ENCODE measurements at places on chromosomes 12 and 14.

DNA sequence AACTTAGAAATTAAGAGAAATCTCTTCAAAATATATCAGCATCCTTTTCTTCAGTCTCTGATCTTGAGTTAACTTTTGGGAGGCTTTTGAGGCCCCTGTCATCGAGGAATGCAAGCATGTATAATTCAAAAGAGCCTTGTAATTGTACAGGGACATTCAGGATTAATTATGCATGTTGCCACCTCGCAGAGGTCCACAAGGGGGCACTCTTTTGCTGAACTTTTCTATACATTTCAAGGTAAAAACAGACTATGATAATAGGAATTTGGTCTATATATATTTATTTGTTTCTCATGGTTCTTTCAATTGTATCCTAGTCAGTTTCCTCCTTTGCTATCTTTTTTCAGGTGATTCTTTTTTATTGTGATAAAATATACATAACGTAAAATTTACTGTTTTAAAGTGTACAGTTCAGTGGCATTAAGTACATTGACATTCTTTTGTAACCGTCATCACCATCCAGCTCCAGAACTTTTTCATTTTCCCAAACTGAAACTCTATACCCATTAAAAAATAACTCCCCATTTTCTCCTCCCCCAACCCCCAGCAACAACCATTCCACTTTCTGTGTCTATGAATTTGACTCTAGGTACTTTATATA, 47.0 kb upstream of the SLC2A13 start:
- DNase-seq = peak; percentile 12

DNA sequence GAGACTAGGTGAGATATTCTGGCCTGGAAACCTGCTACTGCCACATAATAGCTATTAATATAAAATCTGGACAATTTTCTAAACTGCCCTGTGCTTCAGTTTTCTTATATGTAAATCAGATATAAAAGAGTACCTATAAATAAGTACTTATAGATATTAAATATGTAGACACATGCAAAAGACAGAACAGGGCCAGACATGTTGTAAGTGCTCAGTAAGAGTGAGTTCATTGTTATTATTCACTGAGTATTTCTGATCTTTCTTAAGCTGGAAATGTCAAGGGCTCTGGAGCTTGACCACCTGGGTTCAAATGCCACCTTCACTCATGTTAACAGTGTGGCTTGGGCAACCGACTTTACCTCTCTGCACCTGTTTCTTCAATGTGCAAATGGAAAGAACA, 179.8 kb downstream of the GALC start:
- DNase-seq = no peak

DNA sequence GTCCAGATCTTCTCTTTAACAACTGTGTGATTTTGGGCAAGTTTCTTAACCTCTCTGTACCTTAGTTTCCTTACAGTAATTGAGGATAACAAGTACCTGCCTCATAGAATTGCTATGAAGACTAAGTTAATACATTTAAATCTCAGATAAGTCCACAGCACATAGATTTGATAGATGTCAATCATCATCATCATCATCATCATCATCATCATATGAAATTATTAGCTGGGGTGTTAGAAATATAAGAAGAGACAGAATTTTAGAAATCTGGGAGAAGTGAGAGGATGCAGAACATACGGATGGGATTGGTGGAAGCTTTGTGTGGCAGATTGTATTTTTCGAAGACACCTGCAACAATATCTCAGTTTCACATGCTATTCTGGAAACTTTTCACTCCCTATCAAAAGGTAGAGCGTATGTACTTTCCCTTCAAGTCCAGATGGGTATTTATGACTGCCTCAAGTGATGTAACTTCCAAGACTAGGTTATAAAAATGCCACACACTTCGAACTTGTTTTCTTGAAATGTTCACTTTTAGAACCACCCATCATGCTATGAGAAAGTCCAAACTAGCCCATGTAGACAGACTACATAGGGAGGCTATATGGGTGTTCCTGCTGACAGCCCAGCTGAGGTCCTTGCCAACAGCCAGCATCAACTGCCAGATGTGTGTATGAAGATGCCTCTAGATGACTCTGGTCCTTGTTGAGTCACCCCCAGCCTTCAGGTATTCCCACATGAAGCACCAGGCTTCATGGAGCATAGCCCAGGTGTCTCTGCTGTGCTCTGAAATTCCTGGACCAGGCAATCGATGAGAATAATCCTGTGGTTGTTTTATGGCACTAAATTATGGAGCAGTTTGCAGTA, 20.7 kb upstream of the SDR39U1 start:
- no peak for DNase-seq

GRCh38 chr12:8065991-8066594, at the start of gene C3AR1:
Gene C3AR1, minus strand, starts transcription at chr12:8066359. Its CDS starts 6,174 bp downstream, at chr12:8060185.
- DNase-seq = no peak

DNA sequence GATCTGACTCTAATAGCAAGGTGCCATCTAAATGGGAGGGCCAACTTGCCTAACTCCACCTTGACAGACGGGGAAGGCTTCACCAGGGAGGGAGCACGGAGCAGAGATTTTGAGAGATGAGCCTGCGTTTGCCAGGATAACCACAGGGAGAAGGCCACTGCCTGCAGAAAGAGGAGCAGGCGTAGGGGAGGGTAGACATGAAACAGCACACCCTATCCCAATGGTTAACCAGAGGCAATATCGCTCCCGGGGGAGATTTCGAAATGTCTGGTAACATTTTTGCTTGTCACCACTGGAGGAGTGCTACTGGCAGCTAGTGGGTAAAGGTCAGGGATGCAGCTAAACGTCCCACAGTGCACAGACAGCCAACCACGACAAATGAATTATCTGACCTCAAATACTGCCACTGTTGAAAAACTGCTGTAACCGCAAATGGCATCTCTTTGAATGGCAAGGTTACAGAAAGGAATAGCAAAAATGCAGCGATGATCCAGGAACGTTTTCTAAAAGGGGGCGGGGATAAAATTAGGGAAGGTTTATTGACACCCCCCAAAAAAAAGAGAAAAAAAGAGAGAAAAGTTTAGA, 126.0 kb upstream of the ATF7IP start:
- DNase-seq = no peak

DNA sequence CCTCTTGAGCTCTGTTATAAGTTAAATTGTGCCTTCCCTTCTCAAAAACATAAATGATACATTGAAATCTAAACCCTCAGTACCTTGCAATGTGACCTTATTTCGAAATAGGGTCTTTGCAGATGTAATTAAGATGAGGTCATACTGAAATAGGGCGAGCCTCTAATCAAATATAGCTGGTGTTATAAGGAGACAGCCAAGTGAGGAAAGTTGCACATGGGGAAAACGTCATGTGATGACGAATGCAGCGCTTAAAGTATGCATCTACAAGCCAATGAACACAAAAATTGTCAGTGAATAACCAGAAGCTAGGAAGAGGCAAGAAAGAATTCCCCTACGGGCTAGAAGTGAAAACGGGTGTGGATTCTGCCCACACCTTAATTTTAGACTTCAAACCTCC, 305.2 kb upstream of the FOXG1 start:
- DNase-seq = no peak

DNA sequence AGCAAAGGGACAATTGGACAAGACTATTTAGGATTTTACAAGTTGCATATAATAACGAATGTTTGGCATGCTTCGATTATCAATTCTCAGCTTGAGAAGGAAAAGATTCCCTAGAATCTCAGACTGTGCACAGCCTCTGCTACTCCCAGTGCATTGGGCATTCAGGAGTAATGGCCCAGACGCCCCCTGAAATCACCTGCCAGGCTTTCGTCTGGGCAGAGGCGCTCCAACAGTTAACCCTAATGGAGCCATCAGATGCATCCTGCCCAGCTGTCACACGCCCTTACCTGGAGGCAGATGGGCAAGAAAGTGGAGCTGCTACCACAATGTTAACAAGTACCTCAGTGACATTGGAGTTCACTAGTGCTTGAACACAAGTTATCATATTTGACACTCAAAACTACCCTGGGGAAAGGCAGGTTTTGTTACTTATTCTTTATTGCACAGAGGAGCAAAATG, 927 bp upstream of the LRP6 start:
- DNase-seq = no peak

- DNase-seq = no peak
These were observed 34.2 kb downstream of the PPM1H start for GRCh38 chr12:62900686-62901272.

DNA sequence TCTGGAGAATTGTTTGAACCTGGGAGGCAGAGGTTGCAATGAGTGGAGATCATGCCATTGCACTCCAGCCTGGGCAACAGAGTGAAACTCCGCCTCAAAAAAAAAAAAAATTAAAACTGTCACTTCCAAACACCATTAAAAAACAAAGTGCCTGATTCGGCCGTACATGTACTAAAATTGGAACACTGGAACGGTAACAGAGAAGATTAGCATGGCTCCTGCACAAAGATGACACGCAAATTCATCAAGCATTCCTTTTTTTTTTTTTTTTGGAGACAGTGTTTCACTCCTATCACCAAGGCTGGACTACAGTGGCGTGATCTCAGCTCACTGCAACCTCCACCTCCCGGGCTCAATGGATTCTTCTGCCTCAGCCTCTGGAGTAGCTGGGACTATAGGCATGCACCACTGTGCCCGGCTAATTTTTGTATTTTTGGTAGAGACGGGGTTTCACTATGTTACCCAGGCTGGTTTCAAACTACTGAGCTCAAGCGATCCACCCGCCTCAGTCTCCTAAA, 40.2 kb upstream of the SINHCAF start:
- DNase-seq = no peak

- no peak for DNase-seq
These were observed 83.3 kb downstream of the PUS7L start for GRCh38 chr12:43675048-43675904.

- DNase-seq = no peak
These were observed 115.9 kb downstream of the ETV6 start for GRCh38 chr12:11765421-11765816.

GRCh38 chr12:65838330-65838976, 14.2 kb downstream of the HMGA2 start:
- no peak for DNase-seq

GRCh38 chr14:38910092-38910491, 192.9 kb downstream of the SEC23A start:
- no peak for DNase-seq

- DNase-seq = no peak
These were observed 7.1 kb downstream of the MIA2 start for GRCh38 chr14:39240769-39241168.

GRCh38 chr14:31159682-31160296, 47.8 kb downstream of the HECTD1 start:
- DNase-seq = no peak

GRCh38 chr14:103489621-103490020, 33.0 kb downstream of the CKB start:
- no peak for DNase-seq

- no peak for DNase-seq
These were observed 85.6 kb downstream of the OTOGL start for GRCh38 chr12:80184926-80185325.

DNA sequence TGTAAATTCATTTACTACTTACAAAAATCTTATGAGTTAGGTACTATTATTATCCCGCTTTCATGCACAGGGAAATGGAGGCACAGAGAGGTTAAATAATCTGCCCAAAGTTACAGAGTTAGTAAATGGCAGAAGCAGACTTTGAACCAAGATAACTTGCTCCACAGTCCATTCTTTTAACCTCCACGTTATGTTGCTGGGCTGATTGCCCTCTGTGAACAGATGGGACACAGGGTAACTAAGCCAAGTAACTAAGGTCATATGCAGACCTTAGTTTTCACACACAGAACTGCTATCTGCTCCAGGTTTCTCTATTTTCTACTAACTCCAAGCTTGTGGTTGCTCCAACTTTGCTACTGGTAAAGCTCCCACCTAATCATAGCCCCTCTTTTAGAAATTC, 147.1 kb upstream of the IFNG-AS1 start:
- no peak for DNase-seq

DNA sequence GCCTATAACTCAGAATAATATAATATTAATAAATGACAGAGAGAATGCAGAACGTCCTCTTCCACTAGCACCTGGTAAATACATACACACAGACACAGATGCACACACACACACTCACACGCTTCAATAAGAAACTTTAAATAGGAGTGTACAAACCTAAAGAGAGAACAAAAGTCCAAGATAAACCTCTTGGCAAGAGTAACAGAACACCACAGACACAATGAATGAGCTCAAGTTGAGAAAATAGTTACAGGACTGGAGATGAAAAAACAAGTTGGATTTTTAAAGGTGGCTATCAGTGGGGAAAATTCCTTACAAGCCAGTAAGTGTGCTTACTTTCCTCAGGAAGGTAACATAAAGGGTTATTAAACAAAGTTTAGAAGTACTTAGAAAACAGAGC, 35.2 kb downstream of the CRY1 start:
- no peak for DNase-seq

DNA sequence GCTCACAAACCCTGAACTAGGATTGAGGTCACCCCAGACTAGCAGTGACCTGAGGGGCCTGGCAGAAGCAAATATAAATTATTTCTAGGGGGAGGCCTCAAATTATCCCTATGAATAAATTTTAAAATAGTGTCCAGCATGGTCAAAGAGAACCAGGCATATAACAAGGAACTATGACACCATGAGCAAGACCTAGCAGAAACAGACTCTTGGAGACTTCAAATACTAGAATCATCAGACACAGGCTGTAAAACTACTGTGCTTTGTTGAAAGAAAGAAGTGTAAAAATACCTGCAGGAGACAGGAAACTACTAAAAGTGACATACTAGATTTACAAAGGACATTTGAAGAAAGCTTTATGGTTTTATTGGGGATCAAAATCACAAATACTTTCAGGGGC, 3.2 kb upstream of the BCL7A start:
- no peak for DNase-seq

GRCh38 chr12:25746131-25746530, 193.0 kb upstream of the LMNTD1 start:
- DNase-seq = no peak

- DNase-seq = no peak
These were observed 23.6 kb downstream of the PGAM5 start for GRCh38 chr12:132734206-132734605.

GRCh38 chr14:81211844-81212243, 8.9 kb downstream of the GTF2A1 start:
- DNase-seq = no peak

GRCh38 chr12:122986258-122986871, 5.9 kb downstream of the ARL6IP4 start:
- no peak for DNase-seq

- DNase-seq = no peak
These were observed 184.4 kb downstream of the ITPR2 start for GRCh38 chr12:26648584-26648983.

DNA sequence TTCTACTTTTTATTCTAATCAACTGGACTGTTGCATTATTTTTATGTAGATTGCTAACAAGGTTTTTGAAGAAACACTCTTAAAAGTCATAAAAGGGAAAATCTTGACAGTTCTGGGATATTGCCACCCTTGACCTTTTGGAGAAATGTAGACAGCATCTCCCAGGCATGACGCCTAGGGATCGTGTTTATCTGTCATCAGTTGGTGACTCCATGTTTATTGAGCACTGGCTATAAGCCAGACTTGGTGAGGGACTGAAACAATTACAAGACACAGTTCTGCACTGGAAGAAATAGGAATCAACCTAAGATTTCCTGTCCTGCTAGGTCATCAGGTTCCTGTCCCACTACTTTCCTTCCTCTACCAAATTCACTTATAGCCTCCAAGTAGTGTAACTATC, 34.5 kb downstream of the HMGA2 start:
- no peak for DNase-seq
